ENCODE measurements at places on chromosomes 12 and 14.

GRCh38 chr12:82746668-82747067, 60.0 kb downstream of the TMTC2 start:
- DNase-seq, result no peak

DNA sequence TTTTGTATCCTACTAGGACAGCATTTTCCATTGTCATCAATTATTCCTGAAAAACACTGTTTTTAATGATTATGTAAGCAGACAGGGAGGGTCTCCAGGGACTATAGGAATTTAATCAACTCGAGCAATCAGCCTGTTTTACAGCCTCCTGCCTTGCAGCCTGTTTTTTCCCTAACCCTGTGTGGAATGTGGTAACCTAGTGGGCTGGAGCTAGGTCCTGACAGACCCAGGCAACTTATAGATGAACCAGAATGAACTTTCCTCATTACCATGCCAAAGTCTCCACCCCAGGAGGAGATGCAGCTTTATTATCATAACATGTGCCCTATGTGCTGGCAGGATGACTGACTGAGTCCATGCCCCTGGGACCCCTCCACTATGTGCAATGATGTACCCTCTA, 375.1 kb downstream of the BMP4 start:
- DNase-seq, result no peak

DNA sequence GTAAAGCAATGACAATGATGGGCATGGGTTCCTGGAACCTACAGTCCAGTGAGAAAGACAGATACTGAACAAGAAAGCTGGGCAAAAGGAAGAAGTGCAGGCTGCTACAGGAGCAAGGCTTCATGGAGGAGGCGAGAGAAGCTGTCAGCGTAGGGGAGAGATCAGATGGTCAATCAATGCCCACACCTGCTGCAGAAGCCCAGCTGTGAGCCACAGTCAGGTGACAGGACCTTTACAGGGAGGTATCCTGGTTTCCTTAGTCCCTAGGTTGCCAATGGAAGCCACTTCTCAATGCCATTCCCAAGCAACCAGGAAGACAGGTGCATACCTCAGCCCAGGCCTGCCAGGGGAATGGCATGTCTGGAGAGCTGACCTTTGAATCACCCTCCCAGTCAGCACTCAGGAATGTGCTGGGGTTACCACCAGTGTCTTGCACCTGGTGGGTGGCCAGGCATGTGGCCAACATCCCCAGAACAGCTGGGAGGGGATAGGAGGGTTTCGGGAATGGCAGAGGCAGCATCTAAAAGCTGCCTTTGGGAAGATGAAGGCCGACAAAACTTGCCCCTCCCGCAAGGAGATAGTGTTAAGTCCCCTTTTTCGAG, 170.3 kb downstream of the TTC7B start:
- DNase-seq, result no peak

GRCh38 chr12:116148844-116149243, 128.6 kb downstream of the MED13L start:
- no peak for DNase-seq

- peak; percentile 75 for DNase-seq
Observed at GRCh38 chr12:57803319-57803893, 15.1 kb downstream of the AVIL start.

GRCh38 chr12:3727354-3727753, 25.6 kb downstream of the CRACR2A start:
- no peak for DNase-seq

DNA sequence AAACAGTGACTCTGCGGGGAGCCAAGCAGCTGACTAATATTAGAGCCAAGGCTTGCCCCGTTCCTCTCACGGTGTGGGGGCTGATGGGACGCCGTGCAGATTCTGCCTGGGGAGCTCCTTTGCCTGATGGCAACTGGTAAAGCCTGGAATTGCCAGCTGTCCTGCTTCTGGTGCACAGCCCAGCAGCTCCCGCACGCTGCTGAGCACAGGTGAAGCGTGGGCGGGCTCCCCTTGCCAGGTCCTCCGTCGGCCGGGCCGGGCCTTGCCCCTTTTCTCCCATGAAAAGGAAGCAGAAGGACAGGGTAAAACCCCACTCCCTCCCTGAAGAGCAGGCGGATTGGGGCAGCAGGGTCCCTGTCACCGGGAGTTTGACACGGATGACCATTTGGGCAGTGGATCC, 79.0 kb downstream of the WDR20 start:
- no peak for DNase-seq

DNA sequence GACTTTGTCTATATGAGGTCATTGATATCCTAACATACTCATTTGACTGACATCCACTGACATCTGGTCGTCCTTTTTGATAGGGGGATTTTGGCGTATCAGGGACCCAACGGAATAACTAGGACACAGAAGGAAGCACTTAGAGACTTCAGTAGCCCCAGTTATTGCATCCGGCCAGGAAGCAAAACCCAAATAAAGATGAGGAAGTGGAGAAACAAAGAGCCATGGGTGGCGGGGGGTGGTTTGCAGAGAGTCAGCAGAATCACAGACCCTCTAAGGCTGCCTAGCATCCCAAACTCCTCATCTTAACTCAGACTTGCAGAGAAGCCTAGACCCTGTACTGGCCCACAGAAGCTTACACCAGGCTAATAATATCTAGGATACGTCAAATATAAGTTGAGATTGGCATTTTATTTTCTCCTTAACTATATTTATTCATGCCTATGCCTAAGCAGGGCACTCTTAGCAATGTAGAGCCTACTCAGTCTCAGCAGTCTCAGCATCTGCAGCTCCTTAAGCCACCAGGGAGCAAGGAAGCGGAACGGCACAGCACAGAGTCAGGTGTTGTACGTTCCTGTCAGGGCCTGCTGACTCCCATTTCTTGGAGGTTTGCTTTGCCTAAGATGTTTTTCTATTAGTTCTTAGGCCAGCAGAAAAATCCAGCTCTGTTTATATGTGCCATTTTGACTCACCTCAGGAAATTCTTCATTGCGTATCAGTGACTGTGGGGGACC, 45.1 kb downstream of the KCNA1 start:
- no peak for DNase-seq

DNA sequence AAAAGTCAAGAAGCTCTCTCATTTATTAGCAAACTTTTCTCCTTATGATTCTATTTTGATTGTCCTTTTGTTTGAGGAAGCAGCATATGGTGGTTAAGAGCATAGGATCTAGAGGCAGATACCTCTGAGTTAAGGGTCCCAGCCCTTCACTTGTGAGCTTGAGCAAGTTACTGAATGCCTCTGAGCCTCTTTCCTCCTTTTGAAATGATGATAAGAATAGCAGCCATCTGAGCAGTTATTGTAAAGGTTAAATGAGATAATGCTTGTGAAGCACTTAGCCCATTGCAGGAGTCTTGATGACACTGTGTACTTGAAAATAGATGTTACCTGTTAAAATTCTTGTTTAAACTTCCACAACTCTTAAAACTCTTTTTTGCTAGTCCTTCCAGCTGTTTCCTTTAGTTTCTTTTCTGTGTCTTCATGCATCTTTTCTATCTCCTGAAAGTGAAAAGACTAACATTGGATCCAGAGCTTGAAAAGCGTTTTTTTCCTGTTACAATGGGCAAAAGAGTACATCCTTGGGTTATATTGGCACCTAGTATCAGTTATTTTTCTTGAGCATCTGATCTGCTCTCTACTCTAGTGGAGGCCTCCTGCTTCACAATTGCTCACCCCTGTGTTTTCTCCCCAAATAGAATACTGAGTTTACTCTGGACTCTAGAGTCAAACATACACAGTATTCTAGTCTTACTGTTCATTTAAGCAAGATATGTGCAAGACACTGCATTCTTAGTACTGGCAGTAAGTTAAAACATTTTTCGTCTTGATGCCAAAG, 3.1 kb downstream of the HIF1A start:
- DNase-seq, result no peak

DNA sequence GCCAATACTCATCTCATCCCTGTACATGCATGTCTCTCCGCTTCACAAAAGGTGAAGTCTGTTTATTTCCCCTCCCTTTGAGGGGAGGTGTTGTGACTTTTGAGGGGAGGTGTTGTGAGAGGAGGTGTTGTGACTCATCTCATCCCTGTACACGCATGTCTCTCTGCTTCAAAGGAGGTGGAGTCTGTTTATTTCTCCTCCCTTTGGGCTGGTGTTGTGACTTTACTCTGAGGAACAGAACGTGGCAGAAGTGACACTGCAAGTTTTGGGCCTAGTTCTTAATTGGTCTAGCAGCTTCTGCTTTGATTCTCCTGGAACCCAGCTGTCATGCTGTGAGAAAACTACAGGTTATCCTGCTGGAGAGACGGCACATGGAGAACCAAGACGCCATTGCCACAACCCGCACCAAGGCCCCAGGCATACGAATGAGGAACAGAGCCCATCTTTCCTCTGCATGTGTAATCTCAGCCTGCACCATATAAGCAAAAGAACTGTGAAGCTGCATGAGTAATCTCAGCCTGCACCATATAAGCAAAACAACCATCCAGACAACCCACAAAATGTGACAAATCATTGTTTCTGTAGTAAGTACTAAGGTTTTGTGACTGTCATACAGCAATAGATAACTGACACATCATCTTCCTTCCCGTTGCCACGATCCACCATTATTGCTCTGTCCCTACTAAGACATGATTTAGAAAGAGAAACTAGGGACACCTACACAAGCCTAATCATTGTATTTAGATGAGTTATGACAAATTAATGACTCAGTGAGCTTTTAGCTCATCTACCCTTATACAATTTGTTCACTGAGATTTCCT, 30.0 kb downstream of the GALNT4 start:
- DNase-seq, result no peak

GRCh38 chr12:107607464-107608392, 77.9 kb upstream of the PWP1 start:
- DNase-seq, result peak; percentile 83

DNA sequence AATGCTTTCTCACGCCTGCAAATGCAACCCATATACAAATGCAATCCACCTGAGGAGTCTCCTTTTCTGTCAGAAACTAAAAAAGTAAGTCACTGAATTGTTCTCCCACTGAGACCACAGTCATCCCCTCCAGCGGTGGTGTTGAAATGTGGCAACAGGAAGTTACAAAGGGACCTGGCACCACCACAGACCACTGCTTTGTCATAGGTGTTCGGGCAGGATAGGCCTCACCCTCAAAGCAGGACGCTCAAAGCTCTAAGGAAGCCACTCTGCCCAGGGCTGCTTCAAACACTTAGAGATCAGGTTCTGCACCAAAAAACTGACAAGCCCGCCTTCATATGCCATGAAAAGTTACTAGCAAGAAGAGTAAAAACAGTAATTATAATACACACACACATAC, 11.3 kb downstream of the PHLDA1 start:
- no peak for DNase-seq

- DNase-seq, result peak; percentile 45
Observed at GRCh38 chr14:59360923-59361794, 104.0 kb downstream of the GPR135 start.

GRCh38 chr12:89829434-89829975, 120.9 kb upstream of the ATP2B1 start:
- no peak for DNase-seq

GRCh38 chr14:31442284-31442683, 15.0 kb downstream of the DTD2 start:
- DNase-seq, result no peak

- DNase-seq, result no peak
Observed at GRCh38 chr12:24268663-24269186, 319.3 kb upstream of the SOX5 start.

DNA sequence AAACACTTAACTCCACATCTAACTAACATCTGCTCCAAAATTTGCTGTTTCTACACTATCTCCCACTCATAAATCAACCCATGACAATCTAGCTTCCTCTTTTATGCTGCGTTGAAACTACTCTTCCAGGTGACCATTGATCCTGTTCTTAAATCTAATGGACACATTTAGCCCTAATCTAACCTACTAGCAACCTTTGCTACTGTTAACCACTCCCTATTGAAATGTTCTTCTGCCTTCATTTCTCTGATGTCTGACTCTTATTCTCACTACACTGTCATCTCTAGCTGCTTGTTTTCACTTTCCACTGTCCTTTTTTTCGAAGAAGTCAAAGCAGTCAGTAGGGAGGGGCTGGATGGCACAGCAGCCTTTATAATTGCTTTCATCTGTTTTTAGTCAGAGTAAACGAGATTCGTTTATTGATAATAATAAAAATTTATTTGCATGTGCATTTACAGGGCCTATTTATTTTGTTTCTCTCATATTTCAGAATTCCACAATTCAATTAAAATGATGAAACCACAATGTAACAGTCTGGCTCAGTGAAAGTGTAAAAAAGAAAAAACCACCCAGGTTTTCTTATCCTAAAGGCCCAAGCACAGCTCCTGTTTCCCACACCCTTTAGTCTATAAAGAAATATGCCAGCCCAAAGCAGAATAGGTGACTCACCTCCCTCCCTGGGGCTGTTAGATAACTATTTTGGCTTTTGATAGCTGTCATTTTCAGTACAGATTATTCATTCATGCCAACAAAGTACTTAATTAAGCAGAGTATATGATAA, 44.9 kb downstream of the ATP2B1 start:
- no peak for DNase-seq

GRCh38 chr12:64470495-64470894, 18.6 kb downstream of the TBK1 start:
- no peak for DNase-seq

DNA sequence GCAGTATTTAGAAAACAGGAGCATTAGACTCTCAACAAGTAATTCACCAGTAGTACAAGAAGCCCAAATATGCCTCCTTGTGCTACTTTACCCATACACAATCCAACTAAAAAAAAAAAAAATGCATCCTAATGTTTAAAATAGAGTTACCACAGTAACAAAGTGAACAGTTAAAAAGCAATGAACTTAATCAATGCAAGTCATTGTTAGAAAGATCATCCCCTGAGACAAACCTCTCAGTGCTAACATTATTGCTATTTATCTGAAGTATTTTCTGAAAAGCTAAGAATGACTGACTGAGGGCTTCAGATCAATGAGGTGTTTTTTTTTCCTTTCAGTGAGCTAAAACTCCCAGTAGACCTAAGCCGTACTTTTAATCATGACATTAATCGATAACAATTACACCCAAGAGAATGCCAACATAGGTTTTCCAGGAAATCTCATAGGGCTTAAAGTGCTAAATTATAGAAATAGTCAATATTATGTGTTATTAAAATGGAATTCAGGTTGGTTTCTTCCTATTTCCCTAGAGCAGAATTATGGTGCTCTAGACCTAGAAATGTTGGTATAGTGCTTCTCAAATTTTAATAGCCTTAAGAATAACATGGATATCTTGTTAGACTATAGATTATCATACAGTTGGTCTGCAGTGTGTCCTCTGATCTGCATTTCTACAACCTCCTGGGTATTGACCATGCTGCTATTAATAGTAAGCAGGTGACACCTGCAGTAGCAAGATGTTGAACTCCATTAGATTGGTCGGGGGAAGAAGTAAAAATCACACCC, 123.0 kb downstream of the PRKD1 start:
- DNase-seq, result no peak
